ENCODE measurements at places on chromosomes 16 and 17.

- no peak for DNase-seq
These were observed 426.2 kb downstream of the CDH11 start for GRCh38 chr16:64695684-64696083.

- no peak for DNase-seq
These were observed 3.3 kb upstream of the AXIN2 start for GRCh38 chr17:65564793-65565192.

- DNase-seq = peak; percentile 74
These were observed 4.5 kb upstream of the UNC13D start for GRCh38 chr17:75848523-75849278.

GRCh38 chr16:13005721-13006247, 104.4 kb downstream of the SHISA9 start:
- DNase-seq = no peak

GRCh38 chr16:50102051-50102746, 36.4 kb downstream of the HEATR3 start:
- DNase-seq = no peak

DNA sequence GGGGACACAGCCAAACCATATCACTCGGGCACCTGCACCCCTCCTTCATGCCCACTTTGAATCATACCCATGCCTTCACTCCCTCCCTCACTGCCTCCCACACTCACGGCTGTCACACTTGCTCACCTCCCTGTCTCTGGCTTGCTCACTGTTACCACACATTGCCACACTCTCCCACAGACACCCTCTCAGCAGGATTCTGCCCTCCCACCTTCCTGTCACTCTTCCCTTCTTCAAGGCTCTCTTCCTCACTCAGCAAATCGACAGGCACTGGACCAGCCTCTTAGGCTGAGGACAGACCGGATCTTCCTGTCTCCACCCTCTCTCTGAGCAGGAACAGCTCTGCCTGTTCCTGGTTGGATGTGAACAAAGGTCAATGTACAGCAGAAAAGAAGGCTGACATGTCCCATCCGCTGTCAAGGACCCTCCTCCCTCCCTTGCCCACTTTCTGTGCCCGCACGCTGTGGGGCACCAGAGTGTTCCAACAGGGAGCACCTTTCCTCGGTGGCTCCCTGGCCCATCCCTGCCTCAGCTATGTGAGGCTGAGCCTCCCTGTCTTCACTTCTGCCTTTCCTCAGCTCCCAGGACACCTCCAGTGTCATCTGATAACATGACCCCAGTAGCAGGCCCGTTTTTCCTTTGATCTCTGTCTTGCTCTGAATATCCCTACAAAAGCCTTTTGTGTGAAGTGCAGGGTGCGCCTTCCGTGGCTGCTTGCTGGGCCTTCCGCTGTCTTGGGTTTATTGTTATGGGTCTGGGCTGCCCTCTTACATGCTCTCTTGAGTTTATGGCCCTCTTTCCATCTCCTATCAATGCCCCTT, 47.0 kb downstream of the CCDC182 start:
- no peak for DNase-seq

DNA sequence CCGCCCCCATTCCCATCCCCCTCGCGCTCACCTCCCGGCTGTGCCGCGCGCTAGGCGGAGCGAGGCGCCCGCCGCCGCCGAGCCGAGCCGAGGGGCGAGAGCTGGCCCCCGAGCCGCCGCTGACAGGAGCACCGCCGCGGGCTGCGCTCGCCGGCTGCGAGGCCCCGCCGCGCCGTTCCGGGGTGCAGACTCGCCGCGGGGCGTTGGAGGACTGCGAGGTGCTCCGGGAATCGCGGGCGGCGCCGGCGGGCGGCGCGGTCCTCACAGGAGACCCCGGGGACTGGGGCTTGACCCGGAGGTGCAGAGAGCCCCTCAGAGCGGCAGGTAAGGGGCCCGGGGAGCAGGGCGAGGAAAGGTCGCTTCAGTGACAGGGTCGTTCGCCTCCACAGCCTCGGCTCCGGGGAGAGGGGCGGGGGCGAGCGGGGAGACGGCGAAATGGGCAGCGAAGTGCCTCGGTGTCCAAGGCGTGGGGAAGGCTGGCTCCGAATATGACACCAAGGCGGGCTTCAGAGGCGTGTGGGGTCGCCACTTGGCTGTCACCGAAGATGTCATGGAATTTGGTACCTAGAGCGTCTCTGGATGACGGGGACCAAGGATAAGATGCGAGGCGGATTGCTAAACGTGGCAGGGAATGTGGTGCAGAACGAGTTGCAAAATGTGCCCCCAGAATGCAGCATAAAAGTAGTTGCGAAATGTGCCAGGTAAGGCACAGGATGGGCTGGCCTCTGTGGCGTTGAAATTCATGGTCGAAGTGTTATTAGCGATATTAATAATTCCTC, 580 bp downstream of the TANC2 start:
- peak; percentile 47 for DNase-seq

DNA sequence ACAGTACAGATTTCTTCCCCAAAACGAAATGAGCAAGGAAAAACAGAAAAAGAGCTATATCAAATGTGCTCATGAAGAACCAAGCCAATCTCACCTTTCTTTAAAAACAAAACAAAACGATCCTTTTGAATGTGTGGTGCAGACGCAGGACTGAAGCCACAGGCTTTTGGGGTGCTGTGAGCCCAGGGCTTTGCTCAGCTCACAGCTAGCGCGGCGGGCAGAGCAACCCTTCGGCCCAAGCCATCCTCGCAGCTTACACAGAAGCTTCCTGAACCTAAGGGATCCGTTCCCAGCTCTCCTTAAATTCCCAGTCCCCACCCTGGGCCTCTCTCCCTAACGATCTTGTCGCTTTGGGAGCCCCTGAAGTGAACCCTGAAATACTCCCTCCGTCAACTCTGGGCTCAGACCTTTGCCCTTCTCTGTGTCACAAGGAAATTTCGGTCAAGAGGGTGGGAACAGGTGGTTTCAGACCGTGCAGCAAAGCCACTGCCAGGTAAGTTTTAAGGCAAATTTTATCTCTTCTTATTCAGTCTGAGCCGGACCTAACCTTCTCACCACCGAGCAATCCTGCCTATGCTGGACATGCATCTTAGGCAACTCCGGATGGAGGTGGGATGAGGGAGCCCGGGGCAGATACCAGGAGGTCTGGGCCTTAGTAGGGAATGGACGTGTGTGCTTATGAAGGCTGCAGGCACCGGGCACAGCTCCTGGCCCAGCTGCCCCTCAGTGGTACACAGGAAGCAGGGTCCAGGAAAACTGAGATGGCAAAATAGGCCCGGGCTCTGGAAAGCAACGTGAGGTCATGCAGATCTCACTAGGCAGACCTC, 52.0 kb downstream of the COTL1 start:
- no peak for DNase-seq

DNA sequence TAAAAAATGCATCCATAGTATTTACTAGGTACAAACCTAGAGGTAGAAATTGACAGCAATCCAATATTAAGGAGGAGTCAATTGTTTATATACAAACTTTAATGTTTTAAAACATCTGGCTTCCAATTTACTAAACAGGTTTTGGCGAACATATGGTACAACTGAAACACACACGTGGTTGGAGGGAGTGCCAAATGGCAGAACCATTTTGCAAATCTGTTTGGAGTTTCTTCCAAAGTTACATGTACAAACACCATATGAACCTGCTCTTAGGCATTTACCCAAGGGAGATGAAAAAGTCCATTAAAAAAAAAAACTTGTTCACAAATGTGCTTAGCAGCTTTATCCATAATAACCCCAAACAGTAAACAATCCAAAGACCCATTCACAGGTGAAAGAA, 159.8 kb upstream of the MYOCD start:
- no peak for DNase-seq

DNA sequence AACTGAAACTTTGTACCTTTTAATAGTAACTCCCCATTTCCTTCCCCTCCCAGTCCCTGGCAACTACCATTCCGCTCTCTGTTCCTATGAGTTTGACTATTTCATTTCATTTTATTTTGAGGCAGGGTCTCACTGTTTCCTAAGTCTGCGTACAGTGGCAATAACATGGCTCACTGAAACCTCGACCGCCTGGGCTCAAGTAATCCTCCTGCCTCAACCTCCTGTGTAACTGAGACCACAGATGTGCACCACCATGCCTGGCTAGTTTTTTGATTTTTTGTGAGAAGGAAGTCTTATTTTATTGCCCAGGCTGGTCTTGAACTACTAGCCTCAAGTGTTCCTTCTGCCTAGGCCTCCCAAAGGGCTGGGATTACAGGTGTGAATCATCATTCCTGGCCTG, 808.1 kb downstream of the CDH11 start:
- no peak for DNase-seq

DNA sequence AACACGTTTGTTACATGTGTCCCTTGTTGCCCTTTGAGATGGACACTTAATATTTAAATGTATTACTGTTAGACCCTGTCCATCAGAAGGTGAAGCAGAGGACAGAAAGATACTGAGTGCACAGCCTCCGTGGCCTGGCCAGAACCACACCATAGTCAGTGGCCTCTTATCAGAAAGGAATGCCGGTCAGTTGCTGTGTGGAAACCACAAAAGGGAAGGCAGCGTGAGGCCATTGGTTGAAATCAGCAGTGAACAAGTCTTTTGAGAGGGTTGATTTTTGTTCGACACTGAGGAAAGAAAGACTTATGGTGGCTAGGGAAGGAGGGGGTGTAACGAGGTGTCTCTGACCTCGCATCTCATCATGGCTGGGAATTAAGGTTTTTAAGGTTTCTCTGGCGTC, 85.4 kb upstream of the CLEC18A start:
- no peak for DNase-seq

GRCh38 chr16:54341892-54342776, 55.5 kb upstream of the IRX3 start:
- no peak for DNase-seq

GRCh38 chr16:86604436-86605193, 26.3 kb downstream of the FOXL1 start:
- no peak for DNase-seq

- DNase-seq = no peak
These were observed 19.8 kb downstream of the CARHSP1 start for GRCh38 chr16:8848939-8849391.

DNA sequence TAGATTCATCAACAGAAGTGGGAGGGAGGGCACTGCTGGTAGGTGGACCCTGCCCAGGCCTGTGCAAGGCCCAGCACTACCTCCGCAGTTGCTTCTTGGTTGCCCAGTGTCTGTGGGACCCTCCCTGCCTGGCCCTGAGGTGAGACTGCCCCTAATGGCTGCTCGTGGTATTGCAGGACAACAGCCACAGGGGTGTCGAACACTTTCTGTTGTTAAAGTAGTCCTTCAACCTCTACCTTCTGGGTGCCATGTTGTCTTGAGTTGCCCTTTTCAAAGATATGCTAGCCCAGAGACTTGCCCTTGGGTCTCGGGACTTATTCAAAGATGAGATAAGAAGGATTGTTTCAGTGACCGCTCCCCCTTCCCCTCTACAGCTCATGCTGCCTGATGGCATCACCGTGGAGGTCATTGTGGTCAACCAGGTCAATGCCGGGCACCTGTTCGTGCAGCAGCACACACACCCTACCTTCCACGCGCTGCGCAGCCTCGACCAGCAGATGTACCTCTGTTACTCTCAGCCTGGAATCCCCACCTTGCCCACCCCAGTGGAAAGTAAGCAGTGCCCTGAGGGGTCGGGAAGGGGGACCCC, 29.1 kb downstream of the AKAP1 start:
- peak; percentile 56 for DNase-seq

- no peak for DNase-seq
These were observed 61.5 kb downstream of the NF1 start for GRCh38 chr17:31156326-31156725.

GRCh38 chr16:86565181-86565631, 1.4 kb upstream of the FOXC2 start:
- DNase-seq = no peak

DNA sequence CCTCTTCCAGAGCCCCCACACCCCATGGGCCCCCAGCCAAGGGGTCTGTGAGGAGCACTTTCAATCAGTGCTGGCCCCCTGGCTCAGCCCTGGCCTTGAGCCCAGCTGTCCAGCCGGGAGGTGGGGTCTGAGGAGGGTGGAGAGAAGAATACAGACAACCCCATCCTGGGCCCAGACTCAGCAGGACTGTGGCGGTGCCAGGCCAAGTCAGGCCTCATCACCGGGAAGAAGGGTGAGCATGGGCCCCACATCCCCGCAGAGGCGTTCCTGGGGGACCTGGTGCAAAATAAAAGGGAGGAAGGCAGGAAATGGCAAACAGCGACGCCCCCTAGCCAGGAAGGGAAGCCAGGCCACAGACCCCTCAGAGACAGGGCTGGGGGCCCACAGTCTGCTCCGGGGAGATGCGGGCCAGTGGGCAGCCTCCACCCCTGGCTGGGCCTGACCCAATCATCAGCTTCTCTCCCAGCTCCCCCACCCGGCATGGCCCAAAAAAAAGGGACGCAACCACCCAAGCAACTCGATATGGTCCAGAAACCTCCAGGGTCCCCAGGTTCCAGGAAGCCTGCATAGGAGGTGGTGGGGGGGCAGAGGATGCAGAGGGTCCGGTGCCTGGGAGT, 20.6 kb downstream of the ZNF423 start:
- DNase-seq = no peak

- DNase-seq = no peak
These were observed 34.1 kb downstream of the NQO1 start for GRCh38 chr16:69691980-69692911.

DNA sequence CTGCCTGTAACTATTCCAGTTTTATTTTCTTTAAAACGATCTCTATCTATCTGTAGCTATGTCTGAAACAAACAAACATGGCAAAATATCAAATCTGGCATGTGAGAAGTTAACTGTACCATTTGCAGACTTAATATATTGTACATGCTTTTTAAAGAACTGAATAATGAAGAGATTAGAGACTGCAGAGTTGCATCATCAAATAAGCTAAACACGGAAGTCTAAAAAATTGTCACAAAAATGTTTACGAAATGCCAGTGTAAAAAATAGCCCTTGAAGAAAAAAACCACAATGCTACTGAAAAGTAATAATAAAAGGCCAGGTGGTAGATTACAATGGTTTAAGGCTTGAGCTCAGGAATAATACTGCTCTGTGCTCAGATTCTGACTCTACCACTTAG, 43.1 kb downstream of the HS3ST3A1 start:
- no peak for DNase-seq

GRCh38 chr17:42050393-42051012, at the start of gene C17orf113:
Gene C17orf113 (minus strand): TSS chr17:42050601. CDS start chr17:42043376, 7,225 bp downstream.
- peak; percentile 17 for DNase-seq

DNA sequence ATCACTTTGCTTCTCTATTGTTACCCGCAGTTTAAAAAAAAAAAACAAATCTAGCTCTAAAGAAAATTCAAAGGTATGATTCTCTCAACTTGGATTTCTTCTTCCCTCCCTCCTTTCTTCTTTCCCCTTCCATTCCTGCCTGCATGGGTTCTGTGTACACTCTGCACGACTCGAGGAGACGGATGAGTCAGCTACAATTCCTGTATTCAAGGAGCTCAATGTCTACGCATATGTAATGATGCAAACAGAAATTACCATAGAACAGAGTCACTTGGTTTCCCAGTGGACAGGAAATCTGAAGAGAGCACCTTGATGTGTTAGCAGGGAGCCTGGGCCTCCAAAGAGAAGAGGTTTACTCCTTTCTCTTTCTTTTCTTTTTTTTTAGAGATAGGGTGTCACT, 92.3 kb downstream of the VPS53 start:
- no peak for DNase-seq
